GM13977 (cell line): ENCODE measurements at places on chromosomes 4 and X.

DNA sequence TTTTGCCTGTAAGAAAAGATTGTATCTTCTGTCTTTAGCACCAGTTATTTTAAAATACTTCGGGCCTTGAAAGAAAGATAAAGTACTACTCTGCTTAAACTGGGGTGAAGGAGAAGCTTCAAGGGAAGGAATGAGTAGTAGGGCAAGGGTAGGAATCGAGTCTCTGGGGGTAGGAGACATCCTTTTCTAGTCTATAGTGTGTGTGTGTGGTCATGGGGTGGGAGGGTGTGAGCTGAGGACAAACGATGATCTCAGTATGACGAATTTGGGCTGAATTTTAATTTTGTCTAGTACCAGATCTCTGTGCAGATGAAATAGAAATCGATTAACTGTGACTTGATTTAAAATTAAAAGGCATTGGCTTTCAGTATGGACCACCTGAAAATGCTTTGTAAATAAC, 3.3 kb upstream of the MYOZ2 start:
- no peak for DNase-seq

- no peak for DNase-seq
Measured at GRCh38 chrX:24842486-24842885, 148.8 kb downstream of the POLA1 start.

- DNase-seq = peak; percentile 57
Measured at GRCh38 chr4:184955636-184956035, 62.7 kb upstream of the HELT start.

DNA sequence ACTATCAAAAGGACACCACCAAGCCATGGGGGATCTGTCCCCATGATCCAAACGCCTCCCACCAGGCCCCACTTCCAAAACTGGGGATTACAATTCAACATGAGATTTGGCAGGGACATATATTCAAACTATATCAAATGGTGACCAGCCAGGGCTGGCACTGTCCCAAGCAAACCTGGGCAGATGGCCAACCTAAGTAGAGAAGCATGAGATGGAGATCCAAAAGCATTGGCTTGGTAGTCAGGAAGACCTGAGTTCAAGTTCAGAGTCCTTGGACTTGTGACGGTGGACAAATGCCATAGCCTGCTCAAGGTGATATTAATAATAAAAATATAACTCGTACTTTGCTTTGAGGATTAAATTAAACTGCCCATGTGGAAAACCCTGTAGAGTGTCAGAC, 79.2 kb upstream of the HS3ST1 start:
- DNase-seq = no peak

GRCh38 chr4:38310446-38311043, 350.3 kb downstream of the PTTG2 start:
- peak; percentile 78 for DNase-seq

DNA sequence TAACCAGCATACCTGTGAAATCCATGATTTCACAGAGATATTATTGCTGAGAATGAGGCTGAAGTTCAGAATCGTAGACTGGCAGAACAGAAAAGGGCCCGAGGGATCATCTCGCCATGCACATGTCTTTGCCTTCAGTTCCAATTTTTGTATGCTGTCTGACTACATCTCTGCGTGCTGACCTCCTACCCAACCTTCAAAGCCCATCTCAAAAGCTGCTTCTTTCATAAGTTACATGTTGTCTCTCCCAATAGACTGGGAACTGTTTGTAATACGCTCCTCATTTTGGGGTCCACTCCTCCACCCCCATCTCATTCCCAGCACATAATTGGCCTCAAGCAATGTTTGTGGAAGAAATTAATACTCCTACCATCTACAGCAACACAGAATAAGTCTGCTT, 78.2 kb downstream of the RTL5 start:
- DNase-seq = no peak

DNA sequence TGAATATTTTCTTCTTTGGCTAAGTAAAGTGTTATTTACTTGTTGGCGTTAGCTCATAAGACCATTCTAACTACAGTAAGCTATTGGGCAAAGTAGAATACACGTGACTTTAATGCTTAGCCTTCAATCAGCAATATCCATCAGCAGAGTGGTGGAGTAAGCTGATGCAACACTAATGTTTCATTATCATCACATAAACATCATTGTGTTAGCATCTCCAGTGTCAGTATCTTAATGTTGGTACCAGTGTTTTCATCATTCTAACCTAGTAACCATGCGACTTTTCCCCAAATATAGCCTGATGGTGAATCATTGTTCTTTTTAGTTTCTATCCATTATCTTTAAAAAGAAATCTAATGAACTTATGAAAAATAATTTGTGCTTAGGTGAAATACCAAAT, 48.5 kb downstream of the APOOL start:
- no peak for DNase-seq

DNA sequence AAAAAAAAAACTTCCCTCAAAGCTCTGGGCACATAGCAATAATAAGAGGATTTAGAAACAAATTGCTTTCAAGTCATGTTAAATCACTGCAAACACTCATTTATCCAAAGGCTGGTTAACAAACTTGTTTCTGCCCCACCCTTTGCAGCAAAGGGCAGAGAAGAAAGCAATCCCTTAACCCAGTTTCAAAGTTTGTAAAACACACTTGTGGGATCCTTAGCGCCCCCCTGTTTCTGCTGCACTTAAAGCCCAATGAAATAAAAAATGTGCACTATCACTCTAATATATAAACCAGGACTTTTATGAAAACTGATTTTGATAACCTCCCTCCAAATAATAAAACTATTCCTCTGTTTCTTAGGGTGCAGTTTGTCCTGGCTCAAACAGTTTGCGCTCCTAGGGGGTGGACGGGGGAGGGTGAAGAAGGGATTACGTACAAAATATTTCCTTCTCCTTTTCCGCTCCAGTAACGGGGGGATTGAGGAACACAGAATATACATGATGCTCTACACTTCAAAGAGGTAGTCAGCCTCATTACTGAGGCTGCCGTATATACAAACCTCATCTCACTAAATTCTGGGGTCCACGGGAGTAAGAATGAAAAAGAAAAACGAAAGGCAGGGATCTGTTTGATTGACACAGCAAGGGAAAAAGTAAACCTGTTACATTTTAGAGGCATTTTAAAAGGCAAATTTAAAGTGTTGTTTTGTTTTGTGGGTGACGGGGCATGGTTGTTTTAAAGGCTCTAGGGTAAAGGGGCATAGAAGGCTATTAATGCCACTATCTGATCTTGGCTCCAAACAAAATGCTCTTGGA, 3.1 kb upstream of the PCDH10 start:
- DNase-seq = no peak

DNA sequence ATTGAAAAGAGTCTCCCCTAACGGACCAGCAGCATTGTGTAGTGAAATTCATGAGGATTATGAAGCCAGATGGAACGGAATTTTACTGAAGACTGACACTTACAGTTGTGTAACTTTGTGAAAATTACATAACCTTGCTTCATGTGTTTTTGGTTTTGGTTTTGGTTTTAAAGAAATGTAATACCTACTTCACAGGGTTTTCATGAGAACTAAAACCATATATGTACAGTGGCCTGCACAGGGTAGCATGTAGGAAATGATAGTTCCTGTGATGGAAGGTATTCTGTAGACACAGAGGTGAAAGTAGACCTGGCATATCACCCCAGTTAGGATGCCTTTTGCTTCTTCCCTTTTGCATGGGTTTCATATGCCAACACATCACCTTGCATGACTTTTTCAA, 247.0 kb downstream of the BANK1 start:
- no peak for DNase-seq

- no peak for DNase-seq
Measured at GRCh38 chrX:39309721-39310152, 508.5 kb downstream of the MID1IP1 start.

DNA sequence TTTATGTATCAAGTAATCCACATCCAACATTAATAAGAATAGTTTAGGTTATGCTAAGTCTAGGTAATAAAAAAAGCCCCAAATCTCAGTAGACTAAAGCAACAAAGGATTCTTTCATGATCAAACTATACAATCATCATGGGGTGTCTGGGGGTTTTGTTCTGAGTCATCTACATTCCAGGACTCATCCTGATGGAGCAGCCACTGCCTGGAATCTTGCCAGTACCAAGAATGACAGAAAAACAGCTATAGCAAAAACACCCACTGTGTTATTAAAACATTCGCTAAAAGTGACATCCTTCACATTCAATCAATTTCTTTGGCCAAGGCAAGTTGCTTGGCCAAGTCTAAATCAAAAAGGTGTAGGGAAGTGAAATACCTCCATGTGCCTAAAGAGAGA, 3.9 kb upstream of the ARHGEF38 start:
- DNase-seq = no peak

DNA sequence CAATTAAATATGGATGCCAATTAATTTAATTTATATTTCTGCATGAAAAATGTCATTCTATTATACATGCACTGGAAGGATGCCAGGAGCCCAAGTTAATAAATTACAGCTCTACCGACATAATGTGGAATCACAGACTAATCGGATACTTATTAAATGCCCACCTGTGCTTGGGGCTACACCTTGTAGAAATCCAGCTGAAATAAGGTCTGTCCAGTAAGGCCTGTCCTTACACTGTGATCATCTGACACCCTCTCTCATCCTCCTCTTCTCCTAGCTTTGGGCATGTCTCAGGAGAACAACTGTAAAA, 6.0 kb upstream of the SHISA3 start:
- no peak for DNase-seq

GRCh38 chr4:116531870-116532269, 553.5 kb downstream of the TRAM1L1 start:
- no peak for DNase-seq

DNA sequence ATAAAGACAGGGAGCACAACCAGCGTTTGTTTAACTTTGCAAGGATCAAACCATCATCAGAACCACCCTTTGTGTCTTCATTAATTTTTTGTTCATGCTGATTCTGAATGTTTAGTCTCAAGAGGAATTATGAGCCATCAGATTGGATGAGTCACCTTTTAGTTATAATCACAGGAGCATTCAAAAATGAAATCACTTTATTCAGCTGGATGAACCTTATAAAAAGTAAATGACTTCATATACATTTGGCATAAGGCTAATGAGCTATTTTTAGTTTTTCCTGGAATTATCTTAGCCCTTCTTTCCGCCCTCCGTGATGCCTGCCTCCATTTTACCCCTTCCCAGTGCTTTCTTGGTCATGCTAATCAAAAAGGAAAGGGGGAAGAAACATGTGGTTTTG, 103.6 kb downstream of the SORBS2 start:
- no peak for DNase-seq

- DNase-seq = no peak
Measured at GRCh38 chr4:152028131-152028530, 267.3 kb upstream of the GATB start.

GRCh38 chrX:45762699-45763647, 562.3 kb upstream of the DIPK2B start:
- DNase-seq = no peak
